Renal cortex interstitium (tissue), 15 donors: ENCODE measurements at places on chromosomes 7 and 10. TPM values are rescaled to one million over a fixed set of nuclear protein-coding genes. Genes with fewer than 3 reads are reported as not detected.

The LRRN3 gene
- polyA plus RNA-seq = 3.9 TPM

The CCNJ gene
- 17.7 TPM for polyA plus RNA-seq

The SAMD8 gene
- polyA plus RNA-seq = 15.3 TPM

The GATA3 gene
- 78.2 TPM for polyA plus RNA-seq

The MOGAT3 gene
- polyA plus RNA-seq = 0.53 TPM
